ENCODE measurements at places on chromosomes 11 and 22.
A peak's percentile ranks its signal among the peaks of the same experiment; 100 is the strongest.

DNA sequence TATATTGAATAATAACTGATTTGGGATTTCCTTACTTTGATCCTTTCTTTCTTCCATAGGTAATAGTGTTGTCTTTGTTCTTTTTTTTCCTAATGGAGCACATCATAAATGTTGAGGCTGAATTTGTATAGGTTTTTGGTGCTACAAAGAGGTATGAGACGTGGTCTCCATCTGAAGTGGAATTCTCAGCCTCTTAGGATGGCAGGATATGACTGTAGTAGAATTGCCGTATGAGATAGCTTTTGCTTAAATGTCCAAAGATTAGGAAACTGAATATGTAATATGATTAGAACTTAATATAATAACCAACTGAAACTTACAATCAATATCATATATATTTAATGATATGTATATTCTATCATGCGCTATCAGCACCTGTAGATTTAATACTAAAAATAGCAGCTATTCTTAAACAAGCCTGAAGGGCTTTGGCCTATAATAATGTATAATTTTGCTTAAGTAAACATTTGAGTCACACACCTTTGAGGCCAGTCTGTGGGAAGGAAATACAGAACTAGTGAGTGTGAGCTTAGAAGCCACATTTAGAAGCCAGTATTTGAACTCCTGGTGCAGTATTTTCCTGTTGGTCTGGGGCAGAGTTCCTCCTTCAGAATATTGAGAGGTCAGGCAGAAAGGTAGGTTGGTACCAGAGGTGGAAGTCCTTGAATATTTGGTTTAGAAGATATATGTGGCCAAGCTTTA is 62.6 kb downstream of the SWAP70 start:
- DNase-seq: no peak

DNA sequence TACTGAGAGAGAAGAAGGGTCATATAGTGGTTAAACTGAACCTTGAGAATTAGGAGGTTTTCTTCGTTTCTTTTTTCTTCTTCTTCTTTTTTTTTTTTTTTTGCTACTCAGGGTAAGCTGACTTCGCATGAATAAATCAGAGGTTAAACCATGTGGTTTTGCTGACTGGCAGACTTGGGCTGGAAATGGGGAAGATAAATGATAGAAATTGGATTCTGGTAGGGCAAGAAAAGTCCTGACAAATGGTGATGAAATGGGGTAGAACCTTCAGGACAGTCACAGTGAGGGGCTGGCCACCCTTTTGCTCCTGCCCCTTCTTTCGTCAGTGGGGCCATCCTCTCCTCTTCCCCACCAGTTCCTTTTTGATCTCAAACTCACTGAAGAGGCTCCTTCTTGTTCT is 1.6 kb upstream of the SWAP70 start:
- no peak for DNase-seq

- DNase-seq: no peak
Observed at GRCh38 chr11:130675371-130675821, 227.0 kb downstream of the ADAMTS15 start.

DNA sequence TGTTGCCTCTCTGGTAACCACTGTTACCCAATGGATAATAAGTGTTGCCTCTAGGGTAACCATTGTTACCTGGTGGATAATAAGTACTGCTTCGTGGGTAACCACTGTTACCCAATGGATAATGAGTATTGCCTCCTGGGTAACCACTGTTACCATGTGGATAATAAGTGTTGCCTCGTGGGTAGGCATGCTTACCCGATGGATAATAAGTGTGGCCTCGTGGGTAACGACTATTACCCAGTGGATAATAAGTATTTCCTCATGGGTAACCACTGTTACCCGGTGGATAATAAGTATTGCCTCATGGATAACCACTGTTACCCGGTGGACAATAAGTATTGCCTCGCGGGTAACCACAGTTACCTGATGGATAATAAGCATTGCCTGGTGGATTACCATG is 13.8 kb upstream of the NXPE4 start:
- DNase-seq: no peak

DNA sequence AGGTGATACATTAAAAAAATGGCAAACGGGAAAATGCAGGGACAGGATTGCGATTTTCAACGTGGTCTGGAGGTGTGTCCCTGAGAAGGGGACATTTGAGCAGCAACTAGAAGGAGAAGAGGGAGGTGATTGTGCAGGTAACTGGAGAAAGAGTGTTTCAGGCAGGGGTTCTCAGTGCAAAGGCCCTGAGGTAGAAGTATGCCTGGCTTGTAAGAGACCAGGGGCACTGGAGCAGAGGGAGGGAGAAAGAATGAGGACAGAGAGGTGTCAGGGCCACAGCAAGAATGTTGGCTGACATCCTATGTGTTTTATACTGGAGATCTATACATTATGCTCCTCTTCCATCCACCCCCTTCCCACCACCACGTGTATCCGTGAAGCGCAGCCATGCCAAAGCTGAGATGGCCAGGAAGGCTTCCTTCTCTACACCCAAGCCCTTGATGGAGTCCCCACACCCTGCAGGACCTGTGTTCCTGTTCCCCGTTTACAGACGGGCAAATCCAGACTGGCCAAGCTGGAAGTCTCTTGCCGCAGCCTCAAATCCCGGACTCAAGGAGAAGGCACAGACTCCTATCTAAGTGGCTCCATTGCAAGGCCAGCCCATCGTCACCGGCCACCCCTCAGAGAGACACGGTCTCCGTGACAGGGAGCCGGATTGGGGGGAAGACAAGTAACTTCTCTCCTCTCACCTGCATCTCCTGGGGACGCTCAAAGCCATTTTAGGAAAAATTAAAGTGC is 416.1 kb downstream of the MN1 start:
- no peak for DNase-seq

GRCh38 chr11:63862923-63863322 is 24.0 kb downstream of the MARK2 start:
- DNase-seq: no peak

- DNase-seq: no peak
Observed at GRCh38 chr11:28339488-28339887, 231.3 kb downstream of the METTL15 start.

- DNase-seq: no peak
Observed at GRCh38 chr22:40653361-40653760, 16.8 kb upstream of the MRTFA start.

DNA sequence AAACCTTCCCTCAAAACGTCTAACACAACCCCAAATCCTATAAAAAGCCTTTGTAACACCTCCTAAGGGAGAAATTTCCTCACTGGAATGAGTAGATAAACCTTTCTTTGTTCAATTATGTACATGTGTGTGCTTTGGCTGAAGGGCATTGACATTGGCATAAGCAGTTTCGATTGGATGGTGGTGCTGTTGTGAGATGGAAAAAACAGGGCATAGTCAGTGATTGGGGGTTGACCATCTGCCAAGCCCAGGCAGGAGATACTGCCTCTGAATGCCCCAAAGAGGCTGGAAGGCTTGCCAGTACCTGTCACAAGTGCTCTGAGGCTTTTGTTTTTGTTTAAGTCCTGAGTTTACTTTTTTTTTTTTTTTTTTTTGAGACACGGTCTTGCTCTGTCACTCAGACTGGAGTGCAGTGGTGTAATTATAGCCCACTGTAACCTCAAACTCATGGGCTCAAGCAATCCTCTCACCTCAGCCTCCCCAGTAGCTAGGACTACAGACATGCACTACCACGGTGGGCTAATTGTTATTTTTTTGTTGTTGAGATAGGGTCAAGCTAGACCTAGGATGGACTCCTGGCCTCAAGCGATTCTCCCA is 1.2 kb upstream of the CCDC117 start:
- no peak for DNase-seq

DNA sequence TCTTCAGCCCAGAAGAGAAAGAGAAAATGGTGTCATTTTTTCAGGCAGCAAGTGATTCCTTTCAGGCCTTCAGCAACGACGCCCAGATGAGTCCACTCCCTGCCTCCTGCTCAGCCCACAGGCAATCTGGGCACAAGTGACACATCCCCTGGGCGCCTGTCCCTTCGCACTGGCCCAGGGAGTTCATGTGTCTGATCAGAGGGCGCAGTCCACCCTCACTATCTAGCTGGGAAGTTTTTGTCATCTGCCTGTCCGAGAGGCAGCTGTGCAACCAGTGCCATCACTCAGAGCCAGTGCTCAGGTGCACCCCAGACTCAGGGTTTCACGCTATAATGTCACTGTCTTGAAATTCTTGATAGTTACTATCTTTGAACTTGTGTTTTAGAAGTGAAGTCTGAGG is 1.4 kb upstream of the KCNQ1OT1 start:
- DNase-seq: no peak

DNA sequence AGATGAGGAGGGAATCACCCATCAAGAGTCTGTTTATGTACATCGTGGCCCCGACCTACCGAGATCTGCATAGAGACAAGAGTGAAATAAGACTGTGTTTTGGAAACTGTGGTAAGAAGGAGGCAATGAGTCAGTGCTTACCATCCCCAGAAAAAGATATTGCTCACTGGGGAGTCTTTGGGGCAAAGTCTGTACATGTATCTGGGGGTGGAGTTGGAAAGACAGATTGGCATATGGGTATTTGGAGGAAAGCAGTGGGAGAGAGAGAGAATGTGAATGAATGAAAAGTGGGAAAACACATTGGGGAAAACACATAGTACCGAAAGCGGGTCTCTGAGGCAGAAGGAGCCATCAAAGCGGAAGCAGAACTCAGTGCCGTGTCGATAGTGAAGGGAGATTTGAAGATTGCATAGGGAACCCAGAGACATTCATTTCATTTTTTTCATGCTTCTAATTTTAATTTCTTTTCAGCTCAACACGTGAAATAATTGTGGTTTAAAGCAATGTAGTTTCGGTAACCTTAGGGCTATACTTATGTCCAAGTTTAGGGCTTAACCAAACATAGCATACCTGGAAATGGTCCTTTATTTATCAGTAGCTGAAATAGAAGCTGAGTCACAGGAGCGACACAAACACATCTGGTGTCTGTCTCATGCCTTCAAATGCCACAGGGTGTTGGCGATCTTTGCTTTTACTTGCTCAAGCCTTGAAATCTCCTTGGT is 98.6 kb upstream of the CD44 start:
- DNase-seq: peak; percentile 39

DNA sequence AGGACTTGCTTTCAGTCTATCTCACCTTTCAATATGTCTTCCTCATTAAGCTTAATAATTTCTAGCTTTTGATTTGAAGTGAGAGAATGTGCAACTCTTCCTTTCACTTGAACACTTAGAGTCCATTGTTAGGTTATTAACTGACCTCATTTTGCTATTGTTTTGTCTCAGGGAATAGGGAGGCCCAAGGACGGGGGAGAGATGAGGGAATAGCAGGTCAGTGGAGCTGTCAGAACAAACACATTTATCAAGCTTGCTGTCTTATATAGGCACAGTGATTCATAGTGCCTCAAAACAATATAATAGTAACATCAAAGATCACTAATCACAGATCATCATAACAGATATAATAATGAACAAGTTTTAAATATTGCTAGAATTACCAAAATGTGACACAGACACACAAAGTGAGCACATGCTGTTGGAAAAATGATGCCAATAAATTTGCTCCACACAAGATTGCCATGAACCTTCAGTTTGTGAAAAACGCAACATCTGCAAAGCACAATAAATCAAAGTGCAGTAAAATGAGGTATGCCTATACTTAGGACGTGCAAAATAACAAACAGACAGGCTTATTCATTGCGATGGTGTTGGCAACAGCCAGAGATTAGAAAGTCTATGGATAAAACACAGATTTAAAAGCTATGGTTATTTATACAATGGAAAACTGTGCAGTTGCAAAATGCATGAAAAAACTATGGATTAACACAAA is 106.3 kb upstream of the TEAD1 start:
- DNase-seq: no peak

GRCh38 chr11:122795307-122795706 is 43.0 kb upstream of the CRTAM start:
- DNase-seq: no peak

GRCh38 chr22:22201185-22201929 is 43.2 kb upstream of the VPREB1 start:
- DNase-seq: peak; percentile 25

DNA sequence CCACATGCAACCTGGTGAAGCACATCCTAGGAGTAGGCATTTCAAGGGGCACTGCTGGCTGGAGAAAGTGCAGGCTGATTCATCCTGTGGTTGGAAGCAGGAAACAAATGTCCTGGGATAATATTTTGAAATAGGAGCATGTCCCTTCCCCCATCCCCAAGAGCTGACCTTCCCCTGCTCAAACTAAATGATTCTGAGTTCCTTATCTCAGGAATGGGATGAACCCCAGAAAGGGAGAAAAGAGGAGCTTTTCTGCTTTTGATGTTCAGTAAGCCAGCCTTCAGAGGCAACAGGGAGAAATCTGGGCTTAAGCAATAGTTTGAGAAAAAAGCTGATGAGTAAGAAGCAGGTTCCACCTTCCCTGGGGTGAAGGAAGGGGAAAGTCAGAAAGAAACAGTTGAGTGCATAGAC is 19.5 kb upstream of the SPON1 start:
- DNase-seq: no peak

- no peak for DNase-seq
Observed at GRCh38 chr11:12245091-12245490, 132.3 kb upstream of the PARVA start.

DNA sequence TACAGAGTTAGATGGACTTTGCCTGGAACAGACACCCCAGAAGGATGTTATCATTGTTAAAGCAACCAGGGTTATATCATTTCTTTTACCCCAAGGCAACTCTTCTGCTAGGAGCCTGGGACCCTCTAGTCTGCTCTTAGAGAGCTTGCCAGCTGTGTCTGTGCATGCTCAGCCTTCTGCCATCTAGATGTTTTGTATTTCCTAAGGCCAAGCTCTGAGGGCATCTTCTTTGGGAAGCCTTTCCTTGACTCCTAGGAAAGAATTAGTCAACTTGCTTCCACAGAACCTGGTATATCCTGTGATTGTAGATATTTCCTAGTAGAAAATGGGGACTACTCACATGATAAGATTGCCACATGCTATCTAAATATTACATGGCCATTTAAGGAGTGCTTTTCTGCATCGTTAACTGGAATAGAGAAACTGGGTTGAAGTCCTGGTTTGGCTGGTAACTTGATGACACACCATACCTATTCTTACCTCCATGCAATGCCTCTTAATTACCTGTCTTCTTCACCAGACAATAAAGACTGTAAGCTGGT is 87.6 kb downstream of the STIM1 start:
- DNase-seq: no peak

Data from activated T-helper 1 cell treated with Interleukin-2 at 50 U/mL for 16 hours (primary cell).